ENCODE measurements at places on chromosomes 2 and 18.
A peak's percentile ranks its signal among the peaks of the same experiment; 100 is the strongest.

DNA sequence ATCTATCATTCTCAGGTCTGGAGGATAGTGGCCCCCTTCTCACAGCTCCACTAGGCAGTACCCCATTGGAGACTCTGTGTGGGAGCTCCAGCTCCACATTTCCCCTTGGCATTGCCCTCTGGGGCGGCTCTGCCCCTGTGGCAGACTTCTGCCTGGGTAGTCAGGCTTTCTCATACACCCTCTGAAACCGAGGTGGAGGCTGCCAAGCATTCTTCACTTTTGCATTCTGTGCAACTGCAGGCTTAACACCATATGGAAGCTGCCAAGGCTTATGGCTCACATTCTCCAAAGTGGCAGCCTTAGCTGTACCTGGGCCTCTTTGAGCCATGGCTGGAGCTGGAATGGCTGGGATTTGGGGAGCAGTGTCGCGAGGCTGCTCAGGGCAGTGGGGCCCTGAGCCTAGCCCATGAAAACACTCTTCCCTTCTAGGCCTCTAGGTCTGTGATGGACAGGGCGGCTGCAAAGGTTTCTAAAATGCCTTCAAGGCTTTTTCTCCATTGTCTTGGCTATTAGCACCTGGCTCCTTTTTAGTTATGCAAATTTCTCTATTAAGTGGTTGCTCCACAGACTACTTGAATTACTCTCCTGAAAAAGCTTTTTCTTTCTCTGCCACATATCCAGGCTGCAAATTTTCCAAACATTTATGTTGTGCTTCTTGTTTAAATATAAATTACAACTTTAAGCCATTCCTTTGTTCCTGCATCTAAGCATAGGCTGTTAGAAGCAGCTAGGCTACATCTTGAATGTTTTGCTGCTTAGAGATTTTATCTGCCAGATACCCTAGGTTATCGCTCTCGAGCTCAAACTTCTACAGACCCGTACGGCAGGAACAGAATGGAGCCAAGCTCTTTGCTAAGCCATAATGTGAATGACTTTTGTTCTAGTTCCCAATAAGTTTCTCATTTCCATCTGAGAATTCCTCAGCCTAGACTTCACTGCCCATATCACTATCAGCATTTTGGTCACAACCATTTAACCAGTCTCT, 206.5 kb downstream of the CPS1 start:
- DNase-seq: no peak

- no peak for DNase-seq
Measured at GRCh38 chr2:152718909-152719645, 657 bp downstream of the ARL6IP6 start.

GRCh38 chr2:18475884-18476283, 84.6 kb downstream of the RDH14 start:
- no peak for DNase-seq

DNA sequence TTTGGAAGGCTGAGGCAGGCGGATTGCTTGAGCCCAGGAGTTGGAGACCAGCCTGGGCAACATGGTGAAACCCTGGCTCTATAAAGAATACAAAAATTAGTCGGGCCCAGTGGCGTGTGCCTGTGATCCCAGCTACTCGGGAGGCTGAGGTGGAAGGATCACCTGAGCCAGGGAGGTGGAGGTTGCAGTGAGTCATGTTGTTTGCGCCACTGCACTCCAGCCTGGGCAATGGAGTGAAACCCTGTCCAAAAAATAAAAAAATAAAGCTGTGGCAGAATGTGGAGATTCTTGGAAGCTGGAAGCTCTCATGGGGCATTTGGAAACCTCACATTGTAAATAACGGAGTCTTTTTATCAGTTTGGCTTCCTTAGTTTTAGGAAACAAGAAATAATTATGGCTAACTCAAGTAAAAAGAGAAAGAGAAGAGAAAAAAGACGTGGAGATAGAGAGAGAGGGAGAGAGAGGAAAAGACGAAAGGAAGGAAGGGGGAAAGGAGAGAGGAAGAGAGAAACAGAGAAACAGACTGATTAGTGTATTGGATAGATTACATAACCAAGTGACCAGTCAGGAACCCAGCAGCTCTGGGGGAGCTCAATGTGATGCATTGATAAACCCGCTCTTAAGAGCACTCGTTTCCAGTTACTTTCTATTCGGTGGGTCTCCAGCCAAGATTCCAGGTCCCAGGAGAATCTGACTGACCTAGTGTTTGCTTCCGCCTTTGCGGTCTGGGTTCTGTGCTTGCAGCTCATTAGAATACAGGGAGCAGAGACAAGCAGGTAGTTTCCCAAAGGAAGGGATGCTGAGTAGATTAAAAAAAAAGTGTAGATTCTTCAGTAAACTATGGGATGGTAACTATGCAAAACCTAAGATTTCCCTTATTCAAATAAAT, 1.1 kb upstream of the SPAST start:
- DNase-seq: no peak

- DNase-seq: no peak
Measured at GRCh38 chr18:76980663-76981395, 151.8 kb downstream of the MBP start.

DNA sequence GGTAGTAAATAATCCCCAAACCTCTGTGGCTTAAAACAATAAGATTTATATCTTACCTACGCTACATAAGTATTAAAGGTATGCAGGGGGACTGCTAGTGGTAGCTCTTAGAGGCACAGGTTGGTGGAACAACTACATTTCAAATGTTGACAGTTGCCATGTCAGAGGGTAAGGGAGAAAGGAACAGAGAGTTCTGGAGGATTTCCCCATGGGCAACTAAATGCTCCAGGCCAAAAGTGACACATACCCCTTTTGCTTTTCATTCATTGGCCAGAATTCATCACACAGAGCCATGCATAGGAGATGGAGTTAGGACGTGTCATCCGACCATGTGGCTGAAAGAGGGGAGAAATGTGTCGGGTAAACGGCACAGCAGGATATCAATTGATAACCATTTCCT, 133.2 kb downstream of the NAPG start:
- no peak for DNase-seq

DNA sequence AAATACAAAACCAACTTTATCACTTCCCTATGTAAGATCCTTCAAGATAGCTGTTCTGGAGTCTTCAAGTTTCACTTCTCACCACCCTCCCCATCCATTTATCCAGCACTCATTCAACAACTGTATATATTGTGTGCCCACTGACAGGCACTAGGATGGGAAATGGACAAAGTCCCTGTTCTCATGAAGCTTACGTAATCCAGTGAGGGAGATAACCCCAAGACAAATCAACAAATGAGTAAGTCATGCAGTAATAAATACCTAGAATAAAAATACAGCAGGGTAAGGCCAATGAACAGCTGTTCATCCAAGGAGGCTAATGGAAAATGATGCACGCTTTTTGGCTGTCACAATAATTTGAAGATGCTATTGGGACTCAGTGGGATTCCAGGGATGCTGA, 133.8 kb downstream of the MEMO1 start:
- DNase-seq: no peak

GRCh38 chr18:260547-260946, 7.3 kb downstream of the THOC1 start:
- no peak for DNase-seq

GRCh38 chr18:48553236-48553635, 14.4 kb downstream of the CTIF start:
- no peak for DNase-seq

GRCh38 chr2:37599688-37600525, 71.5 kb downstream of the CDC42EP3 start:
- peak; percentile 41 for DNase-seq

All from stimulated activated CD4-positive, alpha-beta T cell treated with anti-CD3 and anti-CD28 coated beads, Interleukin-4, amount 100 ng/mL, for 24 hours (primary cell).